Endothelial cell of umbilical vein (primary cell): ENCODE measurements at places on chromosomes 4 and X.
A peak's percentile ranks its signal among the peaks of the same experiment; 100 is the strongest.

DNA sequence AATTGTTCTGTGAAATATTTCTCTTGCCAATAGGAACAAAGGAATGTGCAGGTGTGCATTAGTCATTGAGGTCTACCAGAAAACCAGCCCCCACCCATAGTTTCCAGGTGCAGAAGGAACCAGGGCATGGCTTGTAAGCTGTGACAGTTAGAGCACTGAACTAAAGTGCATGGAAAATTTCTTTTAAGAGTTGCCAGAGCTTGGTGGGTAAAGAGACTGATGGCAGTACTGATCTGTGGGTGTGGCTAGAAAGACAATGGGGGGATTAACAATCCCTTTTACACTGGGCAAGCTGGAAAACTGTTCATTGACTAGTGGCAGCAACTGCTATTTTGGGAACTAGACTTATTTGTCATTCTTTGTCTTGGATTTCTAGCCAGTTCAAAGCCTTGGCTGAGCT lies 326.9 kb downstream of the PCDH19 start:
- H3K4me1 ChIP-seq: no peaks in the 10 kb centered on the region
- DNase-seq: no peak
- no peak overlapping the region for H3K27ac ChIP-seq
- no peaks in the 10 kb centered on the region for H3K36me3 ChIP-seq
- no peak overlapping the region for H3K4me3 ChIP-seq
- no peaks in the 10 kb centered on the region for H3K27me3 ChIP-seq

DNA sequence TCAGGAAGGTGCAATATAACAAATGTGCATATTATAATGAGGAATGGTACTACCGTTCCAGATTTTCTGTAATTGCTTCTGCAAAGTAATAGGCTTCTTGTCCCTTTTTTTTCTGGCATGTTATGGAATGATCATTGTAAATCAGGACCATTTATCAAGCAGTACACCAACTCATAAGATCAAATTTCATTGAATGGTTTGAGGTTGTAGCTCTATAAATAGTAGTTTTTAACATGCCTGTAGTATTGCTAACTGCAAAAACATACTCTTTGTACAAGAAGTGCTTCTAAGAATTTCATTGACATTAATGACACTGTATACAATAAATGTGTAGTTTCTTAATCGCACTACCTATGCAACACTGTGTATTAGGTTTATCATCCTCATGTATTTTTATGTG lies 12.6 kb downstream of the IBSP start:
- no peak overlapping the region for H3K4me3 ChIP-seq
- DNase-seq: no peak
- no peak overlapping the region for H3K27ac ChIP-seq
- H3K4me1 ChIP-seq: no peaks in the 10 kb centered on the region
- no peaks in the 10 kb centered on the region for H3K36me3 ChIP-seq

DNA sequence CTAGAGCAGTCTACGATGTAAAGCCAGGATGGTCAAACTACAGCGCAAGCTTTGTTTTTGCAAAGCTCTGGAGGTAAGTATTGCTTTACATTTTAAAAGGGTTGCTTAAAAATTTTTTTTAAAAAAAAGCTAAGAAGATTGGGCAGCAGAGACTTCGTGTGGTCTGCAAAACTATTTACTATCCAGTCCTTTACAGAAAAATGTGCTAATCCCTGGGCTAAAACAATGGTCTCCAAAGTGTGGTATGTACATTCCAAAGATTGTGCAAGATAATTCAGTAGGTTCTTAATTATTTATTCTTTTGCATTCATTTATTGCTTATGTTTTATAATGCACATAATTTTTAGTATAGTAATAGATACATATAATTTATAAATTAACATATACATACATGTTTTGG lies 113.2 kb downstream of the MFAP3L start:
- no peaks in the 10 kb centered on the region for H3K4me1 ChIP-seq
- H3K4me3 ChIP-seq: no peak overlapping the region
- DNase-seq: no peak
- H3K36me3 ChIP-seq: no peaks in the 10 kb centered on the region
- no peaks in the 10 kb centered on the region for H3K27me3 ChIP-seq

DNA sequence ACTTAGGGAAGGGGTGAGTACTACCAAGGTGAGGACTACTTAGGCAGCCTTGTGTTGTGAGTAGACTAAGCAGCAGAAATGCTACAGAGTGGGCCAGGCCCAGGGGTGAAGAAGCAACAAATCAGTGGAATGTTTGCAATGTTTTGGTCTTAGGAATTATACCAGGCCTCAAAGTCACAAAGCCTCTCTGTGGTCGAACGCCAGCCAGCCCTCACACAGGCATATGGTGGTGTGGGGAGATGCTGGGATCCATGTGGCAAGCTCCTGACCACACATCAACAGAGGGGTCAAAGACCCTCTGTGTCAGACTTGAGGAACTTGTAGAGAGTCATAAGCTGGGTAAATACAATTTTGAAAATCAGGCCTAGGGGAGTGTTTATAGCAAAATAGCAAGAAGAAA lies 153.8 kb upstream of the KLF3 start:
- no peak overlapping the region for H3K27ac ChIP-seq
- no peak for DNase-seq
- no peaks in the 10 kb centered on the region for H3K4me1 ChIP-seq
- no peaks in the 10 kb centered on the region for H3K36me3 ChIP-seq

DNA sequence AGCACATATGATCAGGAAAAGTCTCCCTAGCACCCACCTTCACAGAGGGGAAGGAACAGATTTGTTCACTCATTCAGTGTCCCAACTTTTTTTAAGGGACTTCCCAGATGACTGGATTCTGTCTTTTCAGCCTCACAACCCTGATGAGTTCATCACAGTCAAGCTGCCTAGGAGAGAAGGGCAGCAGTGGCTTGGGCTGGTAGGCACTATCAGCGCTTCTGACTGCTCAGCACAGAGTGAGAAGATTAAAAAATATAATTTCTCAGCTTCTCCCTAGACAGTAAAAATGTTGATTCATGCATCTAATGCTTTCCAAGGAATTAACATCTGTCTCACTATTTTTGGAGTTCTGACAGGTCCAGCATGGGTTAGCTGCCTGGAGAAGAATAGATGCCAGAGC lies 328.2 kb downstream of the DTHD1 start:
- H3K27ac ChIP-seq: no peak overlapping the region
- no peaks in the 10 kb centered on the region for H3K36me3 ChIP-seq
- no peak for DNase-seq
- no peaks in the 10 kb centered on the region for H3K27me3 ChIP-seq

DNA sequence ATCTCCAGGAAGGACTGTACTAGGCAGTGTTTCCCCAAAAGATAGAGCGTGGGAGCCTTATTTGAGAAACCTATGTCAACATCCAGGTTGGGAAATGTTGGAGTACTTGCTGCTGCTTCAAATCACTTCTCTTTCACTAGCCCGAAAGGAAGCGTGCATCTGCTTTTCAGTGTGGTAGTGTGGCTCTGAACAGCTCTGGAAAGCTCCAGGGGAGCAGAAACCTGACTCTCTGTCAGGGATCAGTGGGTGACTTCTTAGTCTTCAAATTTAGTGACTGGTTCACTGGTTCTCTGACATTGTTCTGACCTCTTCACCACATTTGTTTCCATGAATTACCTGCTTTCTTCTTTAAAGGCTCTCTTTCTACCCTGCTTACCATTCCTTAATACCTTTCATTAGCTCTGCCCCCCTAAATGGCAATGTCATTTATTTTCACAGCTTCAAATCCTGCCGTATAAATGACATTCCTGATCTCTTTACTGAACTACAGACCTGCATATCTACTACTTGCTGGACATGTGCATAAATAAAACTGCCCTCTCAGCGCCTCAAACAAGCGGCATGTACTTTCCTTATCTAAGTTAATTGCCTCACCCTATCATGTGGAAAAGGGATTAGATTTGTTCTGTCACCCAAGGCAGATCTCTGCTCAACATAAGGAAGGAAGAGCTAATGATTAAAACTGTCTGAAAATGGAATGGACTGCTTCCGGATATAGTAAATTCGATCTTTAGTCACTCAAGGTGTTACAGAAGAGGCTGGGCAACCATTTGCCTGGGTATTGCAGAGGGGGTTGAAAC lies 37.0 kb downstream of the DLG3 start:
- H3K27ac ChIP-seq: no peak overlapping the region
- peaks cover 40% of the 10 kb centered on the region for H3K4me1 ChIP-seq
- DNase-seq: peak; percentile 26
- H3K27me3 ChIP-seq: no peaks in the 10 kb centered on the region
- no peaks in the 10 kb centered on the region for H3K36me3 ChIP-seq

DNA sequence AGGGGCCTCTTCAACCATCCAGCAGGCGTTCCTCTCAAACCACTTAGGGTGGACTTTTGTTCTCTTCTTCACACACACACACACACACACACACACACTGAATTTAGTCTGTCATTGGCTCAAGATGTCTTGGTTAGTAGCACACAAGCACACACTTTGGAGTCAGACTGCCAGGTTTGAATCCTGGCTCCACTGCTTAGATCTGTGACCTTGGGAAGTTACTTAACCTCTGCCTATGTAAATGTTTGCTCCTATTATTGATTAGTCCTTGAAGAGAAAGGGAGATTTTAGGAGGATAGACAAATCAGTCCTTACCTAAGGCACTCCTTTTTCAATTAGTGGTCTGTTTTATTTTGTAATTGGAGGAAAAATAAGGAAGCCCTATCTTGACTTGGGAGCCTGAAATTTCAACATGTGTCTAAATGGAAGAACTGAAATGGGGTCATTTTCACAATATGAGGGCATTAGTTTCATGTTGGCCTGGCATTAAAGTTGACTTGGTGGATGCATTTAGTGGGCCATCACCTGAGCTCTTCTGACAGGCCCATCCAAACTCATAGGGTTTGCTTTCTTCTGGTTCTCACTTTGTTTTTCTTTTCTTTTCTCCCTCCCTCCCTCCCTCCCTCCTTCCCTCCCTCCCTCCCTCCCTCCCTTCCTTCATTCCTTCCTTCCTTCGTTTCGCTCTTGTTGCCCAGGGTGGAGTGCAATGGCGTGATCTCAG lies 13.3 kb upstream of the TMEM131L start:
- no peaks in the 10 kb centered on the region for H3K36me3 ChIP-seq
- no peak overlapping the region for H3K4me3 ChIP-seq
- peaks cover 9% of the 10 kb centered on the region for H3K4me1 ChIP-seq
- no peak for DNase-seq
- H3K27me3 ChIP-seq: no peaks in the 10 kb centered on the region

DNA sequence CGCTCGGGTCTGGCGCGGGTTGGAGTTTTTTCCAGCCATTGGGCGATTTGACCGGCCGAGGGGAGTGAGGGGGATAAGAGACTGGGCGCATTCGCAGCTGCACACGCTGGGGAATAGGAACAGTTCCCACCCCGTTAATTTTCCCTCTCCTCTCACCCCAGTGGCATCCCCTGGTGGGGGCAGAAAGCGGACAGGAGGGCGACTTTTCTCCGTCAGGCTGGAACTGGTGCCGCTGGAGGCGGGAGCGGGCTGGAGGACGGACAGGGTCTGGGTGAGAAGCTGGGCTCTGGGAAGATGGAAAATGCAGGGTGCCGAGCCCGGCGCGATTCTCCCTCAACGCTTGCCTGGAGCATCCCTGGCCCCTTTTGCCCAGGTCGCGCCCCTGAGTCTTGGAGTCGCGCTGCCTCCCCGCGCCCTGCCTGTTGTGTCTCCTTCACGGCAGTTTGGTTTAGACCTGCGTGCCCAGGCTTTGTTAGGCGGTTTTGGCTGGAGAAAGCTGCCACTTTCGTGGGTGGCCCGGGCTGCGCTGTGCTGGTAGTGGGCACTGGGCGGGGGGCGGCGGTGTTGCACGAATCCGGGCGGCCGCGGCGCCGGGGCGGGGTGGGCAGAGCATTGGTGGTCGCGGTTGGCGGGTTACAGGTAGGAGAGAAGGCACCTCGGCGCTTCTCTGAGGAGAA lies 2.0 kb downstream of the ADGRL3 start:
- DNase-seq: no peak
- no peak overlapping the region for H3K27ac ChIP-seq
- no peak overlapping the region for H3K4me3 ChIP-seq
- H3K36me3 ChIP-seq: no peaks in the 10 kb centered on the region

GRCh38 chrX:74015379-74016019 lies 288.5 kb upstream of the ZCCHC13 start:
- no peaks in the 10 kb centered on the region for H3K27me3 ChIP-seq
- H3K4me1 ChIP-seq: no peaks in the 10 kb centered on the region
- peak; percentile 70 for DNase-seq
- no peaks in the 10 kb centered on the region for H3K36me3 ChIP-seq
- no peak overlapping the region for H3K27ac ChIP-seq
- no peak overlapping the region for H3K4me3 ChIP-seq

GRCh38 chr4:118716304-118716703 lies 31.1 kb downstream of the METTL14 start:
- H3K4me3 ChIP-seq: no peak overlapping the region
- no peaks in the 10 kb centered on the region for H3K27me3 ChIP-seq
- no peaks in the 10 kb centered on the region for H3K36me3 ChIP-seq
- H3K27ac ChIP-seq: no peak overlapping the region

GRCh38 chr4:94798808-94799207 lies 41.1 kb downstream of the BMPR1B start:
- peak; percentile 29 for DNase-seq
- no peak overlapping the region for H3K4me3 ChIP-seq
- no peaks in the 10 kb centered on the region for H3K4me1 ChIP-seq
- H3K27me3 ChIP-seq: no peaks in the 10 kb centered on the region

GRCh38 chr4:124044867-124045266 lies 648.3 kb downstream of the SPRY1 start:
- no peak overlapping the region for H3K27ac ChIP-seq
- no peak overlapping the region for H3K4me3 ChIP-seq
- no peaks in the 10 kb centered on the region for H3K36me3 ChIP-seq
- H3K27me3 ChIP-seq: no peaks in the 10 kb centered on the region

DNA sequence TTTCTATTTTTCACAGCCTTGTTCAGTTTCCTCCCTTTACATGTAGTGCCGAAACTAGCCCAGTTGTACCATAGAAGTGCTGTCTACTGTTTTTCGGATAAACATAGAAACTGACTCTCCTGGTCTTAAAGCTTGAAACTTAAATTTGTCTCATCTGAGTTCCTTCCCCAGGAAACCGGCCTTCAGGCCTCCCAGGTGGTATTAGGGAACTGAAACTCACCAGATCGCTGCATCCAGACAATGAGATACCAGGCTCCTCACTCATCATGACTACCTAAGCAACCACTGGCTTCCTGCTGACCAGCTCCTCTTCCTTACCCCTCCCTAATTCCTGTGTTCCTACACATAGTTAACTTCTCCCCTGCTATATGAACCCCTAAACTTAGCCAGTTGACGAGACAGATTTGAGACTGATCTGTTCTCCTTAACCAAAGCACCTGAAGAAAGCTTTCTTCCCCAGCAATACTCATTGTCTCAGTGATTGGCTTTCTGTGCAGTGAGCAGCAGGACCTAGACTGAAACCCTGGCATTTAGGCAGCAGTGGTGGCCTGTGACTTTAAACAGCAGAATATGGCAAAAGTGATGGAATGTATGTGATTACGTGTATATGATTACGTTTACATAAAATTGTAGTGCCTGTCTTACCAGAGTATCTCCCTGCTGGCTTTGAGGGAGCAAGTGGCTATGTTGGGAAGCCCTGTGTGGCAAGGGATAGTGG lies 959.1 kb upstream of the LCORL start:
- no peaks in the 10 kb centered on the region for H3K27me3 ChIP-seq
- no peaks in the 10 kb centered on the region for H3K4me1 ChIP-seq
- no peak overlapping the region for H3K27ac ChIP-seq
- H3K4me3 ChIP-seq: no peak overlapping the region

- DNase-seq: no peak
- H3K27ac ChIP-seq: no peak overlapping the region
- no peaks in the 10 kb centered on the region for H3K36me3 ChIP-seq
- peaks cover 7% of the 10 kb centered on the region for H3K27me3 ChIP-seq
- H3K4me3 ChIP-seq: no peak overlapping the region
Observed at GRCh38 chr4:78031417-78031950, 25.6 kb upstream of the FRAS1 start.
